ENCODE measurements at places on chromosomes 5 and 9. TPM values are rescaled to one million over a fixed set of nuclear protein-coding genes. Genes with fewer than 3 reads are reported as not detected.

GRCh38 chr9:4317681-4318080 is 17.8 kb upstream of the GLIS3 start:
- no peak overlapping the region for H3K4me3 ChIP-seq
- H3K4me1 ChIP-seq, result no peaks in the 10 kb centered on the region
- H3K27ac ChIP-seq, result no peak overlapping the region
- H3K36me3 ChIP-seq, result no peaks in the 10 kb centered on the region
- DNase-seq, result no peak

GRCh38 chr5:87924436-87924835 is 344.2 kb downstream of the TMEM161B start:
- no peak overlapping the region for H3K4me3 ChIP-seq
- no peaks in the 10 kb centered on the region for H3K4me1 ChIP-seq
- no peaks in the 10 kb centered on the region for H3K36me3 ChIP-seq
- H3K27ac ChIP-seq, result no peak overlapping the region
- no peak for DNase-seq

DNA sequence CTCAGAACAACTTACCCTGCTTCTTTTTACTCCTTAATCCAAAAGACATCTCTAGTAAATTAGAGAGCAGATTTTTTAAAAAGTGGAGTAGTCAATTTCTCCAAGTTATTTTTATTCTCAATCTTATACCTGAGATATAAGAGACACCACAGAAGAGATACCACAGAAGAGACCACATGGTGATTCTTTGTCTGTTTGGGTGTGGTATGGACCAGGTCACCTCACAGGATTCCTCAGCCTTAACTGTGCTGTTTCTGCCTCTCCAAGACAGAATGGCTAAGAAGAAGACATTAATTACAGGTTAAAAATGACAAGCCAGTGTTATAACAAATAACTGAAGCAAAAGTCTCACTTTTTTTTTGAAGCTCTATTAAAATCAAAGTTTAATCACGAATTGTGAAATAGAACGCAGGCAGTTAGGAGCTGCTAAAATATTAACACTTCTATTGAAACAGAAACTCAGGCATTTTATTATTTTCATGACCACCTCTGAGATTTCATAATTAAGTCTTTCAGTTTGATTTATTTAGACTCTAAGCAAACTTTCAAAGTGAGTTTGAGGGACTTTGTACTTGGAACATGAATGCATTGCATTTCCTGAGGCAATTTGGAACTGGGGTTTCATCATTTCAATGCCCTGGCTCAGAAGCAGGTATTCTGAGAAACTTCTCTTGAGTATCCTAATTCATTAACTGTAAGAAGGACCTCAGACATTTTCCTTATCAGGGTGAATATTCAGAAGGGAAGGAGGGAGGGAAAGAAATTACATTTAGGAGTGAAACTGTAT is 280.7 kb downstream of the KCTD16 start:
- no peak overlapping the region for H3K4me3 ChIP-seq
- no peak for DNase-seq
- H3K36me3 ChIP-seq, result no peaks in the 10 kb centered on the region

GRCh38 chr9:134336924-134337323 is 10.7 kb downstream of the RXRA start:
- peaks cover 4% of the 10 kb centered on the region for H3K4me1 ChIP-seq
- no peaks in the 10 kb centered on the region for H3K27me3 ChIP-seq
- H3K27ac ChIP-seq, result no peak overlapping the region
- no peak overlapping the region for H3K4me3 ChIP-seq
- no peaks in the 10 kb centered on the region for H3K36me3 ChIP-seq

- peaks cover 38% of the 10 kb centered on the region for H3K4me1 ChIP-seq
- H3K27me3 ChIP-seq, result no peaks in the 10 kb centered on the region
- H3K4me3 ChIP-seq, result no peak overlapping the region
- H3K27ac ChIP-seq, result no peak overlapping the region
- H3K36me3 ChIP-seq, result no peaks in the 10 kb centered on the region
Measured at GRCh38 chr9:124242331-124243194, 15.2 kb upstream of the NEK6 start.

DNA sequence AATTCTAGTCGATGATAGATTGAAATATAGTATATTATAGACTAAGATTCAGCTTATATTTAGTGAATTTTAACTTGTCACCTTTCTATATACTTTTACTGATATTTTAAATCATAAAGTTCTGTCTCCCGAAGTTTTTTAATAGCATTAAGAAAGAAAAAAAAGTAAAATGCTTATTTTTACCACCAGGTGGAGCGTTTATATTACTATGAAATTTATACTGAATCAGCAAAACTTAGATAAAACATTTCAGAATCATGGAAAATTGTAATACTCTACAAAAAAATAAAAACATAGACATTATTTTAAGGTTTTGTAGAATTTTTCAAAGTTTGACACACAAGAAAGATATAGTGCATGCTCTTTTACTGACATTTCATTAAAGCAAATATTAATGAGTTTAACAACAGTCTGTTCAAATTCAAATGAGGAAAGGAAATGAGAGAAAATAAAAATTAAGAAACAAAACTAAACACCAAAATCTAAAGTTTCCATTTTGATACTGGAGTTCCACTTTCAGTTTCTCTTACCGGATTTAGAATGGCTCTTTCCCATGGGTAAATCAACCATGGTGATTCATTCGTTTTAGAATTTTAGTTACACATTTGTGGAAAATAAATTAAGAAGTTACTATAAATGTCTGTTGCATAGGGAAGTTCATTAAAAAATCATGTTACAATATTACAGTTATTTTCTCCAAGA is 1035.3 kb downstream of the CDH12 start:
- H3K27ac ChIP-seq, result no peak overlapping the region
- DNase-seq, result no peak
- H3K27me3 ChIP-seq, result peaks cover 4% of the 10 kb centered on the region
- no peaks in the 10 kb centered on the region for H3K36me3 ChIP-seq
- no peak overlapping the region for H3K4me3 ChIP-seq
- no peaks in the 10 kb centered on the region for H3K4me1 ChIP-seq

DNA sequence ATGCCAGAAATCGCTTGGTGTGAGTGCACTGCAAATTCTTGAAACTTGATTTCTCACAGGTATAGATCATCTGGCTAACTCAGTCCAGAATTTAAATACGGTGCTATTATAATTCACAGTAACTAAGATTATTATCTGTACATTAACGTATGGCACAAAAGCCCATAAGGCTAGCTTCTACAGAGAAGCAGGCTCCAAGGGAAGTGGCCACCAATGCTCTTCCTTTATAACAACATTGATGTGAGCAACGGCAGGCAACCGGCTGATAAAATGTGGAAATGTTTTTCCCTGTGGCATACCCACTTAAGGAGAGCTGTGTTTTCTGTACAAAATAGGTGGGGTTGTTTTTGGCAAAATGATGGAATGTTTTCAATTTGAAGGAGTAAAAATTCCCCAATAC is 35.7 kb downstream of the SEMA4D start:
- H3K4me1 ChIP-seq, result peaks cover 100% of the 10 kb centered on the region
- H3K27me3 ChIP-seq, result peaks cover 5% of the 10 kb centered on the region
- DNase-seq, result no peak
- peak overlapping the region; percentile 23 for H3K27ac ChIP-seq

DNA sequence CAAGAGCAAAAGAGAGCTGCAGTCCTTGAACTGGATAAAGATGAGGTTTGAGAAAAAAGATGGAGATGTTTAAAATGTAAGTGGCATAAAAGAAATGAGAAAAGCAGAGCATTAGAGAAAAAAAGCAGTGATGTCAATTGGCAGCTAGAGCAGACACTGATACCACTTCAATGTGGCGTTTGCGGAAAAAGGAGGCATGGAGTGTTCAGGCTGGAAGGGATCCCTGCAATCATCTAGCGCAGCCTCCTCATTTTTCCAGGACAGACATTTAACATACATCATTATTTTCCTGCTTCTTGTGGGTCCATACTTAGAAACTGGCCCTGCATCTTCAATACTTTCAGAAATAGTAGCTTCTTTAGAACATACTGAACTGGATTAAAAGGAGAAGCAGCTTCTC is 563.8 kb downstream of the PTPRD start:
- DNase-seq, result no peak
- H3K4me1 ChIP-seq, result no peaks in the 10 kb centered on the region
- H3K27ac ChIP-seq, result no peak overlapping the region
- no peaks in the 10 kb centered on the region for H3K36me3 ChIP-seq
- H3K27me3 ChIP-seq, result no peaks in the 10 kb centered on the region
- no peak overlapping the region for H3K4me3 ChIP-seq

DNA sequence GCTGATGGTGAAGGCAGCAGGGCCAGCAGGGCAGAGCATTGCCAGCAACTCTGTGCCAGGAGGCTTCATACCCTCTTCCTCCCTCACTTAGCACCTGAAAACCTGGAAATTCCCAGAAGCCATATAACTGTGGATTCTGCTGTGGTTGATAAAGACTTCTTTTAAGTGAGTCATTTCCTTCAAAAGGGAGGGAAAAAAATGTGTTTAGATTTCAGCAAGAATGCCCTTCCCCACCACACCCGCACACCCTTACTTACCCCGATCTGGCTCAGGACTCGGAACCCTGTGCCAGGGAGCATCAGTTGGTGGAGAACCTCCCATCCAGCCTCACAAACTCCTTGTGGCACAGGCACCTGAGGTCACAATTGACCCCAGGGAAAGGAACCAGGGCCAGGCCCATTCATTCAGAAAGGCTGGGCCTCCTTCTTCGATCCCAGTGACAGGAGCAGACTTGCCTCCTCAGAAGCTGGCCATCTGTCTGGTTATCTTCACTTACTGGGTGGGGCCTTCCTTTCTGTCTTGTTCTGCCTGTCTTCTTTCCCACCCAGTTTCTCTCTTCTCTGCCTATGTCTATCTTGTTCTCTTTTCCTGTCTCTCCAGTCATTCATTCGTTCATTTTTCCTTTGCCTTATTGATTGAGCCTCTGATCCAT is 62.6 kb downstream of the PLAC8L1 start:
- H3K36me3 ChIP-seq, result no peaks in the 10 kb centered on the region
- H3K27me3 ChIP-seq, result no peaks in the 10 kb centered on the region
- no peak overlapping the region for H3K4me3 ChIP-seq
- DNase-seq, result no peak
- H3K27ac ChIP-seq, result no peak overlapping the region

Gene TSSK1B
- polyA plus RNA-seq, result not detected

Gene STK32A
- polyA plus RNA-seq, result not detected

Gene CDH9
- polyA plus RNA-seq, result not detected

Gene ZBED3
- 1.5 TPM for polyA plus RNA-seq

Gene REEP2
- polyA plus RNA-seq, result not detected
